ENCODE measurements at places on chromosomes 5 and 9.

DNA sequence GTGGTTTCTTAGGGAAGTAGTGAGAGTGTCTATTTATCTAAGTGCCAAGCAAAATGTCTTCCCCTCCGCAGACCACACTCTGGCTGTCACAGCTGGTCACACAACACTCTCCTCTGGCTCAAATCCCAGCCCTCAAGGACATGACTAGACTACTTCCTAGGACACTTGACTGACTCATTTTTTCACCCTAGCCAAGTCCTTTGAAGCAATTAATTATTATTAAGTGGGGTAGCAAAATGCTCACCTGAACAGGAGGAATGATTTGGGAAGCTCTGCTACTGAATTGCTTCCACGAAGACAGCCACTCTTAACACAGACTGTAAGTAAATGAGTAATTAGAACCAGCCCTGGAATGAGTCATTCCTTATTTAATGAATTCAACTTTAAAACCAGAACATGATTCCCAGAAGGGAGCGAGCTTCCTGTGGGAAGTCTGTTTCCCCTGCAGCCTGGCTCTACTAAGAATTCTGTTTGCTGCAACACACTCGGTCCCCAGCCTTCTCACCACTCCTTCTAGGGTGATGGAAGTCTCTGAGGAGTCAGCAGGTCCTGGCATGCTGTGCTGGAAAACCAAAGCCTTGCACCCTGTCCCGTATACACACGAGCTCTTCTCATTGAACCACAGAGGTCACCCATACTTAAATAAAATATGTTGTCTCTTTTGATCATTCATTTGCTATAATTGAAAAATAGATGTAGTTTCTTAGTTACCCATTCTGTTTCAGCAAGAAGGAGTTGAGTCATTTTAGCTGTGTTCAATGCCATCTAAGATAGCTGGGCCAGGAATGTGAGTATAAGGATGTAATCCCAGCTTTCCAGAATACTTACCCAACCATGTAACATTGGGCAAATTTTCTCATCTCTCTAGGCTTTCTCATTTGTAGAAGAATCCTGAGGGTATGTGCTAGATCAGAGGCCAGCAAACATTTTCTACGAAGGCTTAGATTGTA is 218.6 kb upstream of the RASEF start:
- no peak for DNase-seq

DNA sequence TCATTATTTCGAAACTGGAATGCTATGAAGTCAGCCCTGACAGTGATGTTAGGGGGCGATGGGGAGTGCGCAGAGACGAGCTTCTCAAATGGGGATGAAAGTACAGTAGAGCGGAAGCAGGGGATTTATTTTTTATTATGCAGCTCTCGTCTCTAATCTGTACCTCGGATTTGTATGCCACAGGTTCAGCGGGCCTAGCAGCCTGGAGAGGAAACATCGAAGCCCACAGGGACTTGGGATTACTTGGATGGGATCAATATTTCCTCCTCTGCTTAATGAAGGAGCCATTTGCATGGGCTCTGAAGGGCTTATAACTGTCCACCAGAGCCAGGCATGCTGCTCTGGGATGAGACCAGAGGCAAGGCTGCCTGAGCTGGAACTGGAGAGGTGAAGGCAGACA is 133.5 kb upstream of the RAPGEF1 start:
- no peak for DNase-seq

- no peak for DNase-seq
These were observed 602.6 kb downstream of the MTRR start for GRCh38 chr5:8471581-8471980.

GRCh38 chr9:228929-229695 is 14.4 kb downstream of the DOCK8 start:
- no peak for DNase-seq

DNA sequence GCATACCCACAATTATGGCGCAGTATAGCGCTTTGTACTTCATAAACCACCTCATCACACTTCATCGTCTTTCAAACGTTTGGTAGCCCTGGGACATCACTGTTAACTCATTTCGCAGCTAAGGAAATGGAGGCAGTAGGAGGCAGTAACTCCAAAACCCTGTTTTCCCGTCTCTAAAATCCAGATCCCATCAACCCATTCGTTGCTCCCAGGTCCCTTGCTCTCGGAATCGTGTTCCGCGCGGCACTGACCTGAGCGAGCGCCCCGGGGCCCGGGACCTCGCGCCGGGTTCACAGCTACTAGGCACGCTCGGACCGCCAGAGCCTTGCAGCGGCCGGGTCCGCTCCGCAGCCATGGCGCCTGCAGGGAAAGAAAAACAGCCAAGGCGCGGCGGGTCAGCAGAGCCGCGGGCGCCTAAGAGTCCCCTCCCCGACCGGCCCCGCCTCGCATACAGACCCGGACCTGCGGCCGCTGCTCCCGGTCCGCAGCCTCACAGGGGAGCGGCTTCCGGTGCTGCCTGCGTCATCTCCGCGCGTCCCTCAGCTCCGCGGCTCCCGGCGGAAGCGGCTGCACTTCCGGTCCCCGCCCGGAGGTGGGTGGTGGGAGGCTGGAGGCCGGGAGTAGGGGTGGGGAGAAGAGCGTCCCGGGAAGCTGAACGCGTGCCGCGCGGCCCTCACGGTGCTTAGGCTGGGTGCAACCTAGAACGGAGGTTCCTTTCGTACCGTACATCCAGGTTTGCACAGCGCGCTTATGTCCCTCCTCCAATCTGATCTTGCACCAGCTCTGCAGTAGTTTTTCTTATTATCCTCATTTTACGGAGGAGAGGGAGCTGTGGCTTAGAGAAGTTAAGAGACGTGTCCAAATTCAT is at the start of gene FBXW2:
Gene FBXW2 (minus strand): TSS at position 519 of the 868 bp plus-strand sequence. CDS start 5,158 bp downstream, outside the sequence.
- DNase-seq, result peak; percentile 79

- no peak for DNase-seq
These were observed 32.6 kb upstream of the RNF130 start for GRCh38 chr5:180104168-180104530.

- DNase-seq, result no peak
These were observed 12.5 kb upstream of the MAMDC2 start for GRCh38 chr9:70031141-70031545.

- no peak for DNase-seq
These were observed 29.4 kb upstream of the TMEM250 start for GRCh38 chr9:136147890-136148714.

GRCh38 chr5:71778678-71779276 is 59.7 kb downstream of the CARTPT start:
- DNase-seq, result no peak

DNA sequence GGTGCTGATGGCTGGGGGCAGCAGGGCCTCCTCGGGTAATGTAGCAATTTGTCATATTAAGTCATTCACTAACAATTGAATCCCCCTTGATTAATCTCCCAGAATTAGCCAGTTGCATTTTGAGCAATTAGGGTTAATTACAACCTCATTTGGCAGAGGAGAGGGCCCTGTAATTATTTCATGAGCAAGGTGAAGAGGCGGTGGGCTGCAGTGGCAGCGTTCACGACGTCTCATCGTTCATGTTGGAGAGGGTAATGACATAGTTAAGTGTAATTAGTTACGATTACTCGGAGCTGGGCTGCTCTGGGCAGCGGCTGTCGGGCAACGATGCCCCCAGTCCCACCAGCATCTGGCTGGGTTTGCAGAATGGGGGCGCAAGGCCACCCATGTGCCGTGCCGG is 46.0 kb downstream of the NEK6 start:
- no peak for DNase-seq

- DNase-seq, result no peak
These were observed 52.3 kb downstream of the PSD2 start for GRCh38 chr5:139847790-139848507.

DNA sequence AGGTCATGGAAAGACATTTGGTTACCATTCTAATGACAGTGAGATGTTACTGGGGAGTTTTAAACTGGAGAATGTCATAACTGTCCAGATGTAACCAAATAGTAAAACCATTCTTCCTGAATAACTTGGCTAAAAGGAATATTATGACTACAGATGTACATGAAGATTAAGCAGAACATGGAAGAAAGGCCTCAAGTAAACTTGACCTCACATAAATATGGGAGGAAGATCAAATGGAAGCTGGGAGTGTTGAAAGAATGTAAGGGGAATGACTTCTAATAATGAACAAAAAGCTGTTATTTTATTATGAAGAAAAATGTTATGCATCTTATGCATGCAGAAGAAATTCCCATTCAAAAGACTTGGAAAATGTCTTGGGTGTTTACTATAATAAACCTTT is 107.7 kb upstream of the CDKN2B start:
- no peak for DNase-seq

- DNase-seq, result no peak
These were observed 153.2 kb downstream of the GOLPH3 start for GRCh38 chr5:32020946-32021345.

DNA sequence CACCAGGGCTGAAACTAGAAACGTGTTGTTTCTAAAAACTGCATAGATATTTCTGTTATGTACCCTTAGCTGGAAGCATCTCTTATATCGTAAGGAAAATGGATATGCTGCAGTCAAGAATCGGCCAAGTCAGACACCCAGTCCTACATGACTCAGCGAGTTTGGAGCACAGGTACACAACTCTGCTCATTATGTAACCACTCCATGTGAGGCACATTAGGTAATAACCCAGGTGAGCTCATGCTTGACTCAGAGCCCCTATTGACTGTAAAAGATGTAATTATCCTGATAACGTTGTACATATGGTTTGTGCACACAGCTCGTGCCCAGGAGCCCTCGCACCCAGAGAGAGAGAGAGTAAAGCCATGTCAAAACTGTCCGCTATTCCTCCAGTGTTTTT is 593.7 kb upstream of the ACO1 start:
- DNase-seq, result no peak

- no peak for DNase-seq
These were observed 278.1 kb downstream of the AOPEP start for GRCh38 chr9:95004411-95005277.

DNA sequence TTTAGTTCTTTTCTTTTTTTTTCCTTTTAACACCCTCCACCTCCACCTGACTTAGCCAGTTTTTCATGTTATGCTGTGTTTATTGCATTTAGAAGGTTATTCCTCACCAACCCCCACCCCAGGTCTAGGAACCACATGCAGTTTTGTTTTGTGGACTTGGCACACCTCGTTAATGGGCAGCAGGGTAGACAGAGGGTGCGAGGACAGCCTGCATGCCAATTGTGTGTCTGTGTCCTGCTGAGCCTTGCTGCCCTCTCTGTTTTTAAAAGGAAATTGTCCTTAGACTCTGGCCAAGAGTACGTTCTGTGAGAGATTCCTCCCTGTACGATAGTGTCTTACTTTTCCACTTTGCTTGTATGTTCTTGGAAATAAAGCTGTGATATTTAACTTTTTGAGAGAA is 13.9 kb downstream of the PIK3R1 start:
- no peak for DNase-seq

- DNase-seq, result no peak
These were observed 71.2 kb downstream of the ADCY2 start for GRCh38 chr5:7467179-7467578.

GRCh38 chr5:112059579-112060135 is 302.7 kb upstream of the NREP start:
- DNase-seq, result no peak

GRCh38 chr5:123134653-123135181 is 45.7 kb downstream of the PRDM6 start:
- no peak for DNase-seq

DNA sequence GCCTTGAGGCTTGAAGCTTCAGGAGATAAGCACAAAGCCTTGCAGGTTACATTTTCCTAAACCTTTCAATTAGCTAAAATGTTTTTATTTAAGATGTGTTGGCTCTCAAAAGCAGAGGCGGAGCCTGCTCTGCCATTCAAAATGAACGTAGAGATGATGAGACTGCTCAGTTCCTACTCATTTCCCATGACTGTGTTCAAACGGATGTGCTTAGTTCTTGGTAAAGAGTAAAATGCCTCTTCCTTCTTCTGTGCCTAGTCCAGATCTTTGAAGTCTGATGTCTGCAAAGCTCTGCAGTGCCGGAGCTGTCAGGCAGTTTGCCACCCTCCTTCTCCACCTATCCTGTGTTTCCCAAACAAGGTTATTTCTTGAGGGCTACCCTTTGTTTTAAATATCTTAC is 46.3 kb upstream of the ADAMTSL1 start:
- no peak for DNase-seq

DNA sequence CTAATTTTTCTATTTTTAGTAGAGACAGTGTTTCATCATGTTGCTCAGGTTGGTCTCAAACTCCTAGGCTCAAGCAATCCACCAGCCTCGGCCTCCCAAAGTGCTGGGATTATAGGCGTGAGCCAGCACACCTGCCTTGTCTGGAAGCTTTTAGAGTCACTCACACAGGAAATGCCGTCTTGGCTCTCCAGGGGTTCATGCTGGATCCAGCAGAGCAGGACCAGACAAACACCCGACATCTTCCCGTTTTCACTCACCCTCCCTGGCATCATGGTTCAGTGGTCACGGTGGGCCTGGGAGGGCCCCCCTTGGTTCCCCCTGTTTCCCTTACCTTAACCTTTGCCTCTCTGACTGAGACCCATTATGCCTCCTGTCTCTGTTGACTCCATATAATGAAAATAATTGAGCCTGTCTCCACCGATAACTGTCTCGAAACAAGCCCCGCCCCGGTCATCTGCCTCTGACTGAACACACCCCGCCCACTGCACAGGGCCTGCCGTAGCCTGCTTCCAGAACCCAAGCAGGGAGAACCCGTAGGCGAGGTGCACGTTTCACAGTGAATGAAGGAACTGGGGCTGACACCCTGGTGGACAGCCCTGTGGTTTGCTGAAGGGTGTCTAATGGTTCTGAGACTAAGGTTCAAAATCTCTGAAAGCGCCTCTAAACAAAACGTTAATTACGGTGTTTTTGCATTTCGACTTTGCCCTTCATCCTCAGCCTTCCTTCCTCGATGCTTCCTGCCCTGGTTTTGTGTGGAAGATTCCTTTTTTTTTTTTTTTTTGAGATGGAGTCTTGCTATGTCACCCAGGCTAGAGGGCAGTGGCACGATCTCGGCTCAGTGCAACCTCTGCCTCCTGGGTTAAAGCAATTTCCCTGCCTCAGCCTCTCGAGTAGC is 39.7 kb upstream of the SPRY4 start:
- DNase-seq, result peak; percentile 78

GRCh38 chr9:130990978-130991777 is 17.8 kb upstream of the LAMC3 start:
- no peak for DNase-seq

DNA sequence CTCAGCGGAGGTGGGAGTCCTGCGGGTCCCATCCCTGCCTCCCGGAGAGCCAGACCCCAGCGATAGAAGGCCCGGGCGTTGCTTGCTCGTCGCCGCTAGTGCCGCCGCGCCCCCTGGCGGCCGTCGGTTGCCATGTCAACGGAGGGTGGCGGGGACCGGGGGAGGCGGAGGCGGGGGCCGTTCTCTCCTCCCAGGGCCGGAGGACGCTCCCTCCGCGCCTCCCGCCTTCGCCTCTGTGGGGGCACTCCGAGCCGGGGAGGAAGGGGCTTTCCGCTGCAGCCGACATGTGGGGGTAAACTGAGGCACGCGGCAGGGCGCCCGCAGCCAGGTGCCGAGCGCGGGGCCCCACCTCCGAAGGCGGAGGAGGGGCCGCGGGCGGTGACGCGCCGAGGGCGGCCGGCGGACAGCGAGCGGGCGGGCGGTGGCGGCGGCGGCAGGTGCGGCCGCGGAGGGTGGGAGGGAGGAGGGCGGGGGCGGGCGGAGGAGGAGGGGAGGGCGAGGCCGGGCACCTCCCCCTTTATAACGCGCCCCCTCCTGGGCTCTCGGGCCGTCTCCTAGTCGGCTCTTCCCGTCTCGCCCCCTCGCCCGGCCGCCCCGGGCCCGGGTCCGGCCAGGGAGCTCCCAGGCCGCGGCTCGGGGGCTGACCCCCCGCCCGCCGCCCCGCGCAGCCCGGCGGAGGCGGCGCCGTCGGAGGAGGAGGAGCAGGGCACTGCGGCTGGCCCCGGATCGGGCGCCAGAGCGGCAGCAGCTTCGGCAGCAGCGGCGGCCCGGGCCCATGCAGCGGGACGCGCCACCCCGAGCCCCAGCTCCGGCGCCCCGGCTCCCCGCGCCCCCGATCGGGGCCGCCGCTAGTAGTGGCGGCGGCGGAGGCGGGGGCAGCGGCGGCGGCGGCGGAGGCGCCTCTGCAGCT is 556 bp upstream of the CDK9 start:
- DNase-seq, result peak; percentile 82

Measured in tibial nerve (tissue), 4 donors.